ENCODE measurements at places on chromosomes 1 and 21. TPM values are rescaled to one million over a fixed set of nuclear protein-coding genes. Genes with fewer than 3 reads are reported as not detected.
A peak's percentile ranks its signal among the peaks of the same experiment; 100 is the strongest.

- no peaks in the 10 kb centered on the region for H3K27me3 ChIP-seq
- peak; percentile 96 for DNase-seq
- H3K4me1 ChIP-seq, result peaks cover 28% of the 10 kb centered on the region
- H3K4me3 ChIP-seq, result peak within 1 kb of the TSS; percentile 85
- no peak within 1 kb of the TSS for H3K27ac ChIP-seq
Observed at GRCh38 chr1:2525920-2526823, at the start of gene PANK4. PANK4 (minus strand) TSS chr1:2526596; CDS start chr1:2526587, 9 bp downstream.

PPM1J gene
- total RNA-seq, result 4.8 TPM

GRCh38 chr1:172600615-172601014, 58.3 kb upstream of the FASLG start:
- no peak overlapping the region for H3K27ac ChIP-seq
- no peaks in the 10 kb centered on the region for H3K27me3 ChIP-seq
- H3K36me3 ChIP-seq, result peaks cover 11% of the 10 kb centered on the region
- H3K4me1 ChIP-seq, result no peaks in the 10 kb centered on the region
- H3K4me3 ChIP-seq, result no peak overlapping the region
- DNase-seq, result no peak

GRCh38 chr1:48405400-48405799, 66.6 kb downstream of the SPATA6 start:
- H3K36me3 ChIP-seq, result no peaks in the 10 kb centered on the region
- H3K27me3 ChIP-seq, result no peaks in the 10 kb centered on the region
- no peak overlapping the region for H3K27ac ChIP-seq
- DNase-seq, result peak; percentile 38
- no peaks in the 10 kb centered on the region for H3K4me1 ChIP-seq

- H3K27ac ChIP-seq, result peak overlapping the region; percentile 94
- DNase-seq, result no peak
- H3K36me3 ChIP-seq, result no peaks in the 10 kb centered on the region
- H3K27me3 ChIP-seq, result no peaks in the 10 kb centered on the region
Observed at GRCh38 chr1:21670059-21670881, 1.1 kb upstream of the RAP1GAP start.

- H3K36me3 ChIP-seq, result no peaks in the 10 kb centered on the region
- H3K4me1 ChIP-seq, result peaks cover 20% of the 10 kb centered on the region
- H3K27me3 ChIP-seq, result no peaks in the 10 kb centered on the region
- no peak for DNase-seq
- peak overlapping the region; percentile 82 for H3K27ac ChIP-seq
Observed at GRCh38 chr1:46393510-46393909, 607 bp upstream of the FAAH start.

FCGR3A gene
- total RNA-seq, result 7.0 TPM

FNDC10 gene
- total RNA-seq, result 3.6 TPM

C1orf141 gene
- total RNA-seq, result not detected

GRCh38 chr1:202085682-202086373, 36.9 kb upstream of the GPR37L1 start:
- H3K4me3 ChIP-seq, result no peak overlapping the region
- no peak overlapping the region for H3K27ac ChIP-seq
- H3K4me1 ChIP-seq, result peaks cover 27% of the 10 kb centered on the region
- DNase-seq, result no peak
- H3K36me3 ChIP-seq, result no peaks in the 10 kb centered on the region

- no peak overlapping the region for H3K4me3 ChIP-seq
- H3K27ac ChIP-seq, result no peak overlapping the region
- no peaks in the 10 kb centered on the region for H3K36me3 ChIP-seq
- DNase-seq, result no peak
Observed at GRCh38 chr1:244830639-244831038, 4.8 kb upstream of the COX20 start.

AMY1B gene
- 3.5 TPM for total RNA-seq

TEKT2 gene
- total RNA-seq, result 0.89 TPM

GRCh38 chr1:12450756-12451559, 167.1 kb downstream of the DHRS3 start:
- H3K4me3 ChIP-seq, result no peak overlapping the region
- peaks cover 99% of the 10 kb centered on the region for H3K4me1 ChIP-seq
- H3K36me3 ChIP-seq, result no peaks in the 10 kb centered on the region
- H3K27ac ChIP-seq, result peak overlapping the region; percentile 95
- peak; percentile 37 for DNase-seq

GJA9 gene
- not detected for total RNA-seq

HPDL gene
- total RNA-seq, result 1.5 TPM
